ENCODE measurements at places on chromosomes 16 and 17. TPM values are rescaled to one million over a fixed set of nuclear protein-coding genes. Genes with fewer than 3 reads are reported as not detected.
A peak's percentile ranks its signal among the peaks of the same experiment; 100 is the strongest.

Gene RAC3
- total RNA-seq: 1.8 TPM

Gene TSPOAP1
- 42.7 TPM for total RNA-seq

Gene PDE6G
- 0.22 TPM for total RNA-seq

Gene CRISPLD2
- total RNA-seq: 333 TPM

Gene KRTAP9-2
- total RNA-seq: not detected

Gene TMED6
- 0.53 TPM for total RNA-seq

- peak; percentile 15 for DNase-seq
- peak overlapping the region; percentile 75 for H3K4me3 ChIP-seq
- H3K4me1 ChIP-seq: peaks cover 7% of the 10 kb centered on the region
- H3K27ac ChIP-seq: peak overlapping the region; percentile 89
These were observed 834 bp upstream of the TXNDC11 start for GRCh38 chr16:11743308-11744074.

DNA sequence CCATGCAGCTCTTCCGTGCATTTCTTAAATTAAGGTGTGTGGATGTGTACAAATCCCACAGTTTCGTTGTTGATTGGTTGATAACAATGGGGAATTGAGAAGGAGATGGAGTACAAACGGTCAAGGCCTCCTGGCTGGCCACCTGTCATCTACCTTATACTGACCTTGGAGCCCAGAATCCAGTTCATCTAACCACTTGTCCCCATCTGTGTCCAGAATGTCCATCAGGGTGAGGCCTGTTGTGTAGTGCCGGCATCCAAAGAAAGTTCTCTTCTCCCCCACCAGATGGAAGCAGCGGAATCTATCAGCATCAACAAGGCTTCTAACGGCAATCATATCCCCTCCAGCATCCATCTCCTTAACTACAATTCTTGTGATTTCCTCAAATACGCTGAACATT is 1.5 kb downstream of the GSDMB start:
- H3K27me3 ChIP-seq: no peaks in the 10 kb centered on the region
- no peaks in the 10 kb centered on the region for H3K36me3 ChIP-seq
- no peaks in the 10 kb centered on the region for H3K4me1 ChIP-seq
- H3K4me3 ChIP-seq: no peak overlapping the region

GRCh38 chr17:63440770-63441335 is 5.3 kb downstream of the CYB561 start:
- H3K36me3 ChIP-seq: no peaks in the 10 kb centered on the region
- H3K4me1 ChIP-seq: peaks cover 7% of the 10 kb centered on the region
- no peak overlapping the region for H3K27ac ChIP-seq
- DNase-seq: no peak
- no peak overlapping the region for H3K4me3 ChIP-seq

GRCh38 chr16:54579106-54579728 is 292.6 kb upstream of the IRX3 start:
- no peak overlapping the region for H3K27ac ChIP-seq
- no peak for DNase-seq
- H3K27me3 ChIP-seq: no peaks in the 10 kb centered on the region

DNA sequence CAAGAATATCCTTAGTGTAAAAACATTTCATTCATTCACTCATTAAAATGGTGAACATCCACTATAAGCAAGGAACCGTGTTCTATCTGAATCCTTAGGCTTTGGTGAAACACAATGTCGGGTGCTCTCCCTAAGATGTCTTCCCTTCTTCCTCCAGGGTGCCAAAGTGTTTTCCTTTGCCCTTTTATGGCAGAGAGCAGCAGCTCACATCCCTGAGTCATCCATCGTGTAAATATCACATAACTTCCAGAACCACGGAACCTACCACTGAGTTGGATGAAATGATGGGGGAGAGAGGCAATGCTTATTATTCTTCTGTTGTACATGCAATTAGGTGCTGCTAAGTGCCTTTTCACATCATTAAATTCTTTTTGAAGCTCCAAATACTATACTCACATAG is 50.2 kb downstream of the DNAH3 start:
- H3K36me3 ChIP-seq: no peaks in the 10 kb centered on the region
- H3K4me3 ChIP-seq: no peak overlapping the region
- no peaks in the 10 kb centered on the region for H3K27me3 ChIP-seq
- no peaks in the 10 kb centered on the region for H3K4me1 ChIP-seq

DNA sequence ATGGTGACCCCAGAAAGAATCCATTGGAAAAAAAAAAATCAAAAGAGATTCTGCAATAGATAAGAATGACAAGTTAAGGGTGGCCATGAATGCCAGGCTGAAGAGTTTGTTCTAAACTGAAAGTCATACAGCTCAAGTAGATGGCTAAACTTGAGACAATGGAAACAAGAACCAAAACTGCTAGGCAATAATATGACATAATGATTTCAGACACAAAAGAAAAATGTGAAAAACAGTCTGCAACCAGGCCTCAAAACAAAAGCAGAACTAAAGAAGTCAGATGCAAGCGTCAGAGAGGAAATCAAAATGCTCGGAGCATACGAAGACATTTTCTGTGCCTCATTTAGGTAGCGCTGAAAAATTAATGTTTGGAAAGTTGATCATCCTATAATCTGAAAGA is 54.4 kb upstream of the YPEL2 start:
- H3K4me3 ChIP-seq: no peak overlapping the region
- H3K27me3 ChIP-seq: no peaks in the 10 kb centered on the region
- no peaks in the 10 kb centered on the region for H3K36me3 ChIP-seq
- H3K4me1 ChIP-seq: no peaks in the 10 kb centered on the region

- H3K4me1 ChIP-seq: no peaks in the 10 kb centered on the region
- H3K27me3 ChIP-seq: no peaks in the 10 kb centered on the region
- DNase-seq: no peak
- no peak overlapping the region for H3K4me3 ChIP-seq
- H3K27ac ChIP-seq: no peak overlapping the region
- no peaks in the 10 kb centered on the region for H3K36me3 ChIP-seq
These were observed 51.9 kb downstream of the PLCG2 start for GRCh38 chr16:81830845-81831540.

GRCh38 chr16:22643886-22644285 is 133.2 kb downstream of the NPIPB5 start:
- H3K27me3 ChIP-seq: no peaks in the 10 kb centered on the region
- no peak overlapping the region for H3K4me3 ChIP-seq
- no peak for DNase-seq
- no peaks in the 10 kb centered on the region for H3K36me3 ChIP-seq
- no peaks in the 10 kb centered on the region for H3K4me1 ChIP-seq
- no peak overlapping the region for H3K27ac ChIP-seq

- H3K27ac ChIP-seq: no peak overlapping the region
- no peaks in the 10 kb centered on the region for H3K27me3 ChIP-seq
- H3K4me3 ChIP-seq: no peak overlapping the region
- DNase-seq: no peak
- no peaks in the 10 kb centered on the region for H3K36me3 ChIP-seq
- H3K4me1 ChIP-seq: peaks cover 18% of the 10 kb centered on the region
These were observed 174.9 kb upstream of the CIBAR2 start for GRCh38 chr16:85286951-85287814.

DNA sequence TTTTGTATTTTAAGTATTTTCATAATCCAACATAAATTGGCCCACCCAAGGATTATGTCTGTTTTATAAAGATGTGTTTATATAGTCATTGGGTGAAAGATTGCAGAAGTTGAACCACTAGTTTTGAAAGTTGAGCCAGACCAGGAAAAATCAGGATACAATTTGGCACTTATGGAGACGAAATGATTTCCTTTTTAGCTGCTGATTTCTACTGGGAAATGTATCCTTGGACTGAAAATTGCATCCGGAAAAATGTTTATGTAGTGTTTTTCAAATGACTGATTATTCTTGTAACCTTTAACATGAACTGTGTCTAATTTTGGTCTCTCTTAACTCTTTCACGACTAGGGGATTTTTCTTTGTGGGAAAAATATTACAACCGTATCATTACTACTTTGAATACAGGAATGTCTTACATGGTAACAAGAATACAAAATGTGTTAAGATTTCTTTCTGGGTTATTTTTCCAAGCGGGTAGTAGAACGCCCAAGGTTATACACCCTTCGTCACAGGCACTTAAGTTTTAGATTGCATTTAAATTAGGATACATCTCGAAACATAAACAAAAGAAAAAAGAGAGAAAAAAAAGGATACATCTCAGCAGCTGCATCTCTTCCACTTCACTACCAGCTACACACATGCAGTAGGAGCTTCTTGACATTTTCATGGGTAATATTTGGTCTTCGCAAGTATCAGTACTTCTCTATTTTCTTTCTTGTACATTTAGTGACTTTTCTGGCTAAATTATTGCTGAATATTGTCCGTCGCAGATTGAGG is 273.0 kb upstream of the TBX2 start:
- no peaks in the 10 kb centered on the region for H3K27me3 ChIP-seq
- H3K36me3 ChIP-seq: no peaks in the 10 kb centered on the region
- no peaks in the 10 kb centered on the region for H3K4me1 ChIP-seq
- no peak for DNase-seq
- H3K27ac ChIP-seq: no peak overlapping the region

GRCh38 chr16:17561056-17561455 is 90.3 kb upstream of the XYLT1 start:
- H3K4me3 ChIP-seq: no peak overlapping the region
- no peak for DNase-seq
- H3K4me1 ChIP-seq: no peaks in the 10 kb centered on the region
- no peak overlapping the region for H3K27ac ChIP-seq
- H3K27me3 ChIP-seq: no peaks in the 10 kb centered on the region

- no peak overlapping the region for H3K4me3 ChIP-seq
- no peak for DNase-seq
- no peaks in the 10 kb centered on the region for H3K36me3 ChIP-seq
These were observed 2.5 kb downstream of the DHX33 start for GRCh38 chr17:5466295-5466694.

GRCh38 chr16:7914748-7915147 is 582.1 kb downstream of the RBFOX1 start:
- no peak overlapping the region for H3K4me3 ChIP-seq
- H3K27me3 ChIP-seq: no peaks in the 10 kb centered on the region
- H3K36me3 ChIP-seq: no peaks in the 10 kb centered on the region
- no peak for DNase-seq
- H3K4me1 ChIP-seq: no peaks in the 10 kb centered on the region
- no peak overlapping the region for H3K27ac ChIP-seq

DNA sequence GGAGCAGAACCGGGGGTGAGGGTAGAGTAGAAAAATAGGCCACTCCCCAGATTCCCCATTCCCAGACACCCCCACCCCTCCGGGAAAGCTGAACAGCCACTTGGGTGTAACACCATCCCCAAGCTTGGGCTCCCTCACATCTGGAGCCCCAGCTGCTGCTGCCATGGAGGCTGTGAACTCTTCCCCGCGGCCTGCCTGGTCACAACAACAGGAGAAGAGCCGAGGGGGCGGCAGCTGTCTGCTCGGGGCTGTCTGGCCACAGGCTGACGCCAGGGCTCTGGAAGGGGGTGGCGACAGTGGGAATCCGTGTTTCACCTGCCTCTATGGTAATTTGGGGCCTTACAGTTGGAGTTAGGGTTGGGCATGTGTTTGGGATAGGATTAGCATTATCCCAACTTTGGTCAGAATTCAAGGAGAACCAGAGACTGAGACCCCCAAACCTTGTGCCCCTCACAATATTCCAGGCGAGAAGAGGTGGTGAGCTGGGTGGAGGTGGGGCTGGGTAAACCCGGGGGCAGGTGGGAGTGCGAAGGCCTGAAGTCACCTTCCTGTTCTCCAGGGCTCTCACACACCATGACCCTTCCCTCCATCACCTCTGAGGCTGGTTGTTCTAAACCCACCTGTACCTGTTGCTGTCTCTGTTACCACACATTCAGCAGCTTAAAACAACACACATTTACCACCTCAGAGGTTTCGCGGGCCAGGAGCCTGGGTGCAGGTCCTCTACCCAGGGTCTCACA is 29.7 kb upstream of the NXPH3 start:
- no peaks in the 10 kb centered on the region for H3K36me3 ChIP-seq
- DNase-seq: no peak
- no peaks in the 10 kb centered on the region for H3K27me3 ChIP-seq

DNA sequence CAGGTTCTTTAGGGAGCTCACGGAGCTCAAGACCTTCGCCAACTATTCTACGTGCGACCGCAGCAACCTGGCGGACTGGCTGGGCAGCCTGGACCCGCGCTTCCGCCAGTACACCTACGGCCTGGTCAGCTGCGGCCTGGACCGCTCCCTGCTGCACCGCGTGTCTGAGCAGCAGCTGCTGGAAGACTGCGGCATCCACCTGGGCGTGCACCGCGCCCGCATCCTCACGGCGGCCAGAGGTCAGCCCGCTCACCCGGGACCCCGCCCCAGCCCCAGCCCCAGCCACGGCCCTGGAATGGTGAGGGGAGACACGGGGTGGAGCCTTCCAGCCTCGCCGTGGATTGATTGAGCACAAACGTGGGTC is 13.5 kb downstream of the SARM1 start:
- no peak overlapping the region for H3K27ac ChIP-seq
- DNase-seq: no peak
- H3K4me3 ChIP-seq: peak overlapping the region; percentile 20
- H3K4me1 ChIP-seq: no peaks in the 10 kb centered on the region
- no peaks in the 10 kb centered on the region for H3K27me3 ChIP-seq

- H3K4me1 ChIP-seq: no peaks in the 10 kb centered on the region
- no peak overlapping the region for H3K4me3 ChIP-seq
- H3K36me3 ChIP-seq: no peaks in the 10 kb centered on the region
- no peak overlapping the region for H3K27ac ChIP-seq
These were observed 67.5 kb downstream of the KLHDC4 start for GRCh38 chr16:87698241-87698640.

- no peaks in the 10 kb centered on the region for H3K4me1 ChIP-seq
- H3K4me3 ChIP-seq: no peak overlapping the region
- DNase-seq: no peak
- no peak overlapping the region for H3K27ac ChIP-seq
- no peaks in the 10 kb centered on the region for H3K36me3 ChIP-seq
- H3K27me3 ChIP-seq: no peaks in the 10 kb centered on the region
These were observed 132.2 kb downstream of the IRF8 start for GRCh38 chr16:86031141-86031678.

- no peaks in the 10 kb centered on the region for H3K4me1 ChIP-seq
- H3K27me3 ChIP-seq: no peaks in the 10 kb centered on the region
- DNase-seq: no peak
- no peak overlapping the region for H3K27ac ChIP-seq
These were observed 51.6 kb downstream of the ACTG1 start for GRCh38 chr17:81460856-81461460.

GRCh38 chr16:77696149-77696548 is 26.2 kb upstream of the NUDT7 start:
- no peaks in the 10 kb centered on the region for H3K27me3 ChIP-seq
- H3K36me3 ChIP-seq: no peaks in the 10 kb centered on the region
- no peak for DNase-seq

- H3K4me3 ChIP-seq: no peak overlapping the region
- H3K27ac ChIP-seq: no peak overlapping the region
- no peaks in the 10 kb centered on the region for H3K4me1 ChIP-seq
- DNase-seq: no peak
- H3K36me3 ChIP-seq: no peaks in the 10 kb centered on the region
These were observed 146.1 kb downstream of the SDK2 start for GRCh38 chr17:73498176-73498575.
